Neuronal stem cell (in vitro differentiated cells): ENCODE measurements at places on chromosomes 1 and 21.
A peak's percentile ranks its signal among the peaks of the same experiment; 100 is the strongest.

DNA sequence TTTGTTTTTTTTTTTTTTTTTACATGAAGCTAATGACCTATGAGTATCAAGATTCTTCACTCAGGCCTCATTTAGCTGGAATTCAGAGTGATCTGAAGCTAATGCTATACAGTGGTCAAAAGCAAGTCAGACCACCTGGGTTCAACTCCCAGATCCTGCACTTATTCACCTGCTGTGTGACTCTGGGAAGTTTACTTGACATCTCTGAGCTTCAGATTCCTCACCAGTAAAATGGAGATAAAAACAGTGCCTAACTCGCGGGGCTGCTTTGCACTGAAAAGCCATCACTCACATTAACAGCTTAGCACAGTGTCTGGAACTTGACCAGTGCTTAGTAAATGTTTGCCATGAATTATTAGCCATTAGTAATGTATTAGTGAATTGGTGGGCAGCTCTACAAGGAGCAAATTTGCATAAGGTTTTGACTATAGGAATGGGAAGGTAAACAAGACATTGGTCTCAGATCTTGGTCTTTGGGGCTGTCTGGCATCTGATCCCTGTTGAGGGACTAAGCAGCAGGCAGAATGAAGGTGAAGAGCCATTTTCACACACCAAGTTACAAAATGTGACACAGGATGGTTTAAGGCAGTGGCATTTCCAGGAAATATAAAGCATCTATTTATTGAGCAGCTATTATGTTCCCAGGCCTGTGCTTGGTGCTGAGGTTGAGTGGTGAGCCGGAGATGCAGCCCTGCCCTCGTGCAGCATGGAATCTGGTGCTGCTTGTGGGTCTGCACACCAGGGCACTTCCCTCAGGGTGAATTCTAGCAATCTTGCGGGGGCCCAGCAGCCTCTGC lies 291.3 kb downstream of the RRAGC start:
- no peak for DNase-seq
- H3K36me3 ChIP-seq: no peaks in the 10 kb centered on the region
- H3K27me3 ChIP-seq: no peaks in the 10 kb centered on the region
- no peak overlapping the region for H3K27ac ChIP-seq
- no peak overlapping the region for H3K4me3 ChIP-seq

DNA sequence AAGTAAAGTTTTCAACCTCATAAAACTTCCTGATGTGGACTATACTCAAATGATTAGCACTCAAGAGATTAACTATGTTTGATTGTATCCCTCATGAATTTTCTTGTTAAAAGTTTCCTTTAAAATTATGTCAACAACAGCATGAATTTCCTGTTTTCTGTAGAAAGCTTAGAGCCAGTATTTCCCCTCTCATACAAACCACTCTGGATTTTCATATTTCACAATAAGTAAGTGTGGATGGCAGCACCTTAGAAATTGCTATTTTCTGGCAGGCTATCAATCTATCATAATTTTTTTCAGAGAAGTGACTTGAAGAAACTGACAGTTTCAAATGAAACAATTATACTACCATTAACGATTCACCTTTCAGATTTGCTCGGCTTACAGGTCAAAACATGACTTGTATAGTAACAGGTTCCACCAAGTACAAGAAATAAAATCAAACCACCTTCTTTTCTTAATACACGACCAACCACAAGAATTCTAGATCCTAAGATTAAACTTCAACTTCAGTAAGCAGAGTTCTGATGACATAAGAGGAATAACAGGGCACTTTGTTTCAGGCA lies 20.8 kb downstream of the ELK4 start:
- no peaks in the 10 kb centered on the region for H3K27me3 ChIP-seq
- no peak for DNase-seq
- H3K36me3 ChIP-seq: peaks cover 85% of the 10 kb centered on the region
- H3K4me1 ChIP-seq: no peaks in the 10 kb centered on the region

DNA sequence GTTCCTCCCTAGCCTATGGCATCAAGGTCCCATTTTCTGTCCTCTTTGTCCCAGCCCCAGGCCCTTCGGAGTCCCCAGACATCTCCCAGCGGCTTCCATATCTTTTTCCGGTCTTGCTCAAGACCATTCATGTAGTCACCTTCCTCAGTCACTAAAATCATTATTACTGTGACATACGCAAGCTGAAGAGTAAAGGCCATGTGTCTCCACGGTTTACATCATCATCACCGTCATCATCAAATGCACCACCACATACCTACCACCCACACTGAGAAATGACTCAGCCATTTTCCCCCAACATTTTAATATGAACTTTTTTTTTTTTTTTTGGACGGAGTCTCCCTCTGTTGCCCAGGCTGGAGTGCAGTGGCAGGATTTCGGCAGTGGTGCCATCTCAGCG lies 43.4 kb downstream of the FHAD1 start:
- no peaks in the 10 kb centered on the region for H3K27me3 ChIP-seq
- no peaks in the 10 kb centered on the region for H3K4me1 ChIP-seq
- no peak overlapping the region for H3K4me3 ChIP-seq
- DNase-seq: no peak
- H3K36me3 ChIP-seq: no peaks in the 10 kb centered on the region
- no peak overlapping the region for H3K27ac ChIP-seq

DNA sequence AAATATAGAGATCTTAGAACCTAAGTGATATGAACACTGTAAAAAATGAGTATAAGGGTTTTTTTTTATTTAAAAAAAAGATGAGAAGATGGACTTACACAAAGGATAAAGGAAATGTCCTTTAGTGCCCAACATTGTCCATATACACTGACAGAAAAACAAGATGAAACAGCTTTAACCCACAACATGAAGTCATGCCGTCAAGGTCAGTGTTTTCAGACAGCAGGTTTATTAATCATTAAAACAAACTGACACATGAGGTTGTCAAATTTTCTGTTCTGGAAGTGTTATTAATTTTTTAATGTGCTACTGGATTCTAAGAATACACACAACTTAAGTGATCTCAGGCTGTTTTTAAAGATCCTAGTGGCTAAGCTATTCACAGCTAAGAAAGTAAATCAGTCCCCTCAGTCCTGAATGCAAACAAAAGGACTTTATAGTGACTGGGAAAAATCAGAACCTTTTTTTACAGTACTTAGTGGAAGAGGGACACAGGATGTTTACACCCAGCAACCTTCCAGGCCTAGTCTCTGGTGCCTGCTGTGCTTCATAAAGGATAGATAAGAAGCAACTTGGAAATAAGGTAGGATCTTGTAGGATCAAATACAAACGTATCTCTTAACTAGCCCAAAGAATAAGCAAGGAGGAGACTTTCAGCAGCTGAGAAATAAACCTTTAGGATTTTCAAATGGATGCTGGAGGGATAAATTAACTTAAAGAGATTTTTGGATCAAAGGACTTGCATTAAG lies 21.9 kb upstream of the PKN2 start:
- no peak for DNase-seq
- no peaks in the 10 kb centered on the region for H3K36me3 ChIP-seq
- peaks cover 8% of the 10 kb centered on the region for H3K4me1 ChIP-seq
- H3K27ac ChIP-seq: no peak overlapping the region
- H3K27me3 ChIP-seq: no peaks in the 10 kb centered on the region

DNA sequence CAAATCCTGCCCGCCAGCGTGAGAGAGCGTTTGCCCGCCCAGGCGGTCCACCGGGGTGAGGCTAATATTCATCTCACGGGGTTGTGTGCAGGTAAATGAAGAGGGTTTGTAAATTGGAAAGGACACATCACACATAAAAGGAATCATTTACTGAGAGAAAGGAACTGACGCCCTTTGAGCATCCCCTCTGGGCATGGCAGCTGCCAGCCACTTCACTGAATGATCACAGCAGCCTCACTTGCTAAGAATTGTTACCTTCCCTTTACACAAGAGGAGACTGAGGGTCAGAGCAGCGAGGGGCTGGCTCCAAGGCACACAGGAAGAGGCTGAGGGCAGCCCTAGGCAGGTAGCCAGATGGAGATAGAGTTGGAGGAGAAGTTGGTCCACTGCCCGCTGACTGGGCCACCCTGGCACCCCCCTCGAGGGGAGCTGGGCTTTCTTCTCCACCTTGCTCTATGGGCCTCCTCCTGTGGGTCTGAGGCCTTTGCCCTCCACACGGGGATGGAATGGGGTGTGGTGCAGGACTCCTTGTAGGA lies 96.0 kb downstream of the FOXD2 start:
- peak overlapping the region; percentile 24 for H3K27ac ChIP-seq
- H3K36me3 ChIP-seq: no peaks in the 10 kb centered on the region
- peaks cover 12% of the 10 kb centered on the region for H3K4me1 ChIP-seq
- no peaks in the 10 kb centered on the region for H3K27me3 ChIP-seq

DNA sequence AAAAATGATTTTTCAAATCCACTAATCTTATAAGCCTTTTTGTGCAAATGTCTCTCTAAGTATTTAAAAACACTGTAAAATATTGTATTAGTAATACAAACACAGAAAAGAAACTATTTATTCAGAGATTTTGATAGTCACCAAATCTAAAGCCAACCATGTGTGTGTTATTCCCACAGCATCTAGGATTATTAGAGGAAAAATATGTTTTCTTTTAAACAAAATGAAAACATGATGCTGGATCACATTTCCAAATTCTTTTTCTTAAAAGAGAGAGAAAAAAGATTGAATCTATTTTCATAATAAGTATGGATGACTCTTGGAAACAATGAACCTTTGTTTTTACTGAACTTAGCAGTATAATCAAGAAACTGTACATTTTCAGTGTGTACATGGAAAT lies 25.3 kb downstream of the COLGALT2 start:
- no peak overlapping the region for H3K27ac ChIP-seq
- no peak overlapping the region for H3K4me3 ChIP-seq
- H3K27me3 ChIP-seq: no peaks in the 10 kb centered on the region
- DNase-seq: no peak
- no peaks in the 10 kb centered on the region for H3K4me1 ChIP-seq

- H3K4me1 ChIP-seq: peaks cover 24% of the 10 kb centered on the region
- DNase-seq: no peak
- H3K27me3 ChIP-seq: peaks cover 21% of the 10 kb centered on the region
- H3K36me3 ChIP-seq: no peaks in the 10 kb centered on the region
- H3K27ac ChIP-seq: no peak overlapping the region
- no peak overlapping the region for H3K4me3 ChIP-seq
These were observed 7.9 kb upstream of the UMODL1 start for GRCh38 chr21:42063191-42063570.

DNA sequence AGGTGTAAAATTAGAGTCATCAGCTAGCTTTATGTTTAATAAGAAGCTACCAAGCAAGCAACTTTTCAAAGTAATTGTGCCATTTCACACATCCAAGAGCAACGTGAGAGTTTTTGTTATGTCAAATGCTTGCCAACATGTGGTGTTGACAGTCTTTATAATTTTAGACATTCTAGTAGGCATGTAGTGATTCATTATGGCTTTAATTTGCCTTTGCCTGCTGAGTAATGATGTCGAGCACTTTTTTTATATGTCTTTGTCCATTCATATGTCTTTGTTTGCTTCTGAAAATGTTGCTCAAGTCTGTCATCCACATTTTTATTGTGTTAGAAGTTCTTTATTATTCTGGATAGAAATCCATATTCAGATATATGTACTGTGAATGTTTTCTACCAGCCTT lies 21.4 kb upstream of the CHIT1 start:
- H3K4me3 ChIP-seq: no peak overlapping the region
- no peaks in the 10 kb centered on the region for H3K4me1 ChIP-seq
- no peak overlapping the region for H3K27ac ChIP-seq
- H3K36me3 ChIP-seq: no peaks in the 10 kb centered on the region
- H3K27me3 ChIP-seq: no peaks in the 10 kb centered on the region

DNA sequence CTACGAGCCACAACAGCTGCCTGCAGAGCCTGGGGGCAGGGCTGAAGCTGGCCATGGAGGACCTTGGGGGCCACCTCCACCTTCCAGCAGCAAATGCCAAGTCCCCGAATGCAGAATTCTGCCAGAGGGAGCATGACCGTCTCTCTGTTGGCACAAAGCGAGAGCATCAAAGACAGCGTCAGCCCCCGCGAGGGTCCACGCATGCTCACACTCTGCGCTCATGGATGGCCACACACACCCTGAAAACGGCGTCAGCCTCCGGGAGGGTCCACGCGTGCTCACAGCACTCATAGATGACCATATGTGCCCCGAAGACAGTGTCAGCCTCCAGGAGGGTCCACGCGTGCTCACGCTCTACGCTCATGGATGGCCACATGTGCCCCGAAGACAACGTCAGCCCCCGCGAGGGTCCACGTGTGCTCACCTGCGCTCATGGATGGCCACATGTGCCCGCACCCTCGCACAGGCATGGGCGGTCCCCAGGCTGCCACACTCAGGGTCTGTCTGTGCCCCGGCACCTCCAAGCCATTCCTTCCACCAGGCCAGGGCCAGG lies 46.5 kb downstream of the MORN1 start:
- H3K4me3 ChIP-seq: no peak overlapping the region
- no peak for DNase-seq
- no peak overlapping the region for H3K27ac ChIP-seq
- no peaks in the 10 kb centered on the region for H3K27me3 ChIP-seq
- no peaks in the 10 kb centered on the region for H3K36me3 ChIP-seq
- peaks cover 12% of the 10 kb centered on the region for H3K4me1 ChIP-seq

DNA sequence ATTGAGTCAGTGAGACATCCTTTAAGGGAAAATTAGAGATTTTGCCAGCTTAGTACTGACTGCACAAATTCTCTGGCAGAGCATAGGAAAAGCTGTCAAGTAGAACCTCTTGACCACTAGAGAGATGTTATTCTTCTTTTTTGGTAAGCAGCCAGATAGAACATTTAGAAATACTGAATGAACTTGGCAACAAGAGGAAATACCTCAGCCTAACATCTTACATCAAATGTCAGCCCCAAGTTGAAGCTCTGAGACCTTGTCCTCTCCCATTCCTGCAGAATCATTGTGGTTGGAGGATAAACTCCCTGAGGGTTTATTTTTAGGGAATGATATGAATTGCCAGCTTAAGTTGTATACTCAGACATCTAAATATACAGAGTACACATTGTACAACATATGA lies 53.5 kb downstream of the MIGA1 start:
- H3K4me3 ChIP-seq: no peak overlapping the region
- H3K36me3 ChIP-seq: peaks cover 12% of the 10 kb centered on the region
- no peaks in the 10 kb centered on the region for H3K27me3 ChIP-seq
- no peaks in the 10 kb centered on the region for H3K4me1 ChIP-seq

GRCh38 chr1:88401313-88401712 lies 282.8 kb upstream of the PKN2 start:
- H3K4me3 ChIP-seq: no peak overlapping the region
- no peaks in the 10 kb centered on the region for H3K36me3 ChIP-seq
- H3K27ac ChIP-seq: no peak overlapping the region
- no peaks in the 10 kb centered on the region for H3K4me1 ChIP-seq
- no peaks in the 10 kb centered on the region for H3K27me3 ChIP-seq

DNA sequence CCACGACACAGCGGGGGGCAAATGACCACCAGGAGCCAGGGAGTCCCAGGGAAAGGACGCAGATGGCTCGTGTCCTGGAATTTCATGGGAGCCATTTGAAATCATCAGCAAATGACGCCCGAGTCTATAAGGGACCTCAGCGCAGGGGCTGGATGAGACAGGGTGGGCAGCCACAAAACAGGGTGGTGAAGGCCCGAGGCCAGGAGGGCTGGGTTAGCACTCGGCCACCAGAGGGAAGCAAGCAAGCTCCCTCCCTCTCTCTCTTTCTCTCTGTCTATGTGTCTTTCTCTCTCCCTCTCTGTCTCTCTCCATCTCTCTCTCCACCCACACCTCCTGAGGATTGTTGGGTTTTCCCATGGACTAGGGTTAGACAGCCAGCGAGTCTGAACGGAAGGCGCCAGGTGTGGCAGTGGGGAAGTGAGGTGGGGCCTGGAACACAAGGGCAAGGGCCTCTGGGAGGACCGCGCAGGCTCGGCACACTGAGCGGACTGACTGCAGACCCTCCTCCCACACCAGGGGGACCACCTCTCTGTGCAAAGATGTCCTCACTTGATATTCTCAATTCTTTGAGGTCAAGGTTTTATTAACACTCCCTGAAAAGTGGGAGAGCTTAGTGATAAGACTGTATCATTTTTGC lies 73.8 kb upstream of the TMPRSS2 start:
- DNase-seq: no peak
- no peak overlapping the region for H3K27ac ChIP-seq
- H3K36me3 ChIP-seq: no peaks in the 10 kb centered on the region
- H3K4me3 ChIP-seq: no peak overlapping the region
- no peaks in the 10 kb centered on the region for H3K27me3 ChIP-seq
